ENCODE measurements at places on chromosomes 11 and 22.

DNA sequence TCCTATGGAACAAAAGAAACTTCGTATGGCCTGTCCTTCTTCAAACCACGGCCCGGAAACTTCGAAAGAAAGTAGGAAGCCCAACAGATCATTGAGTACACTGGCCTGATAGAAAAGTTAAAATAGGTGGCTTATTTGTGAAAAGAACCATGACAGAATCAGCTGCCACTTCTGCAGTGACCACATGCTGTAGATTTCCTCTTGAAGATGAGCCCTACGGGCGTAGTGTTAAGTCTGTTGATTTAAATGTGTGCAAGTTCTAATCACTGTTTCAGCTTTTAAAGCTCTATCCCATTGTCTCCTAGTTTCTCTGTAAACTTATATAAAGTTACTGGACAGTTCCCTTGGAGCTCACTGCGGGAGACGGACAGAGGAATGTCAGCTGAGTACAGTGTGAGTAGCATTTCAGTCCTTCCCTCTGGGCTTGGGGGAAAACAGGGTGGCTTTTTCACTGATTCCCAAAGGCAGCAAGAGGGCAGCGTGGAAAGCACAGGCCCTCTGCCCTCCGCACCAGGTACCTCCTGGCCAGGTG, 17.8 kb downstream of the SAMM50 start:
- no peak for DNase-seq

GRCh38 chr11:78646564-78647185, 72.0 kb upstream of the NARS2 start:
- DNase-seq: peak; percentile 51

DNA sequence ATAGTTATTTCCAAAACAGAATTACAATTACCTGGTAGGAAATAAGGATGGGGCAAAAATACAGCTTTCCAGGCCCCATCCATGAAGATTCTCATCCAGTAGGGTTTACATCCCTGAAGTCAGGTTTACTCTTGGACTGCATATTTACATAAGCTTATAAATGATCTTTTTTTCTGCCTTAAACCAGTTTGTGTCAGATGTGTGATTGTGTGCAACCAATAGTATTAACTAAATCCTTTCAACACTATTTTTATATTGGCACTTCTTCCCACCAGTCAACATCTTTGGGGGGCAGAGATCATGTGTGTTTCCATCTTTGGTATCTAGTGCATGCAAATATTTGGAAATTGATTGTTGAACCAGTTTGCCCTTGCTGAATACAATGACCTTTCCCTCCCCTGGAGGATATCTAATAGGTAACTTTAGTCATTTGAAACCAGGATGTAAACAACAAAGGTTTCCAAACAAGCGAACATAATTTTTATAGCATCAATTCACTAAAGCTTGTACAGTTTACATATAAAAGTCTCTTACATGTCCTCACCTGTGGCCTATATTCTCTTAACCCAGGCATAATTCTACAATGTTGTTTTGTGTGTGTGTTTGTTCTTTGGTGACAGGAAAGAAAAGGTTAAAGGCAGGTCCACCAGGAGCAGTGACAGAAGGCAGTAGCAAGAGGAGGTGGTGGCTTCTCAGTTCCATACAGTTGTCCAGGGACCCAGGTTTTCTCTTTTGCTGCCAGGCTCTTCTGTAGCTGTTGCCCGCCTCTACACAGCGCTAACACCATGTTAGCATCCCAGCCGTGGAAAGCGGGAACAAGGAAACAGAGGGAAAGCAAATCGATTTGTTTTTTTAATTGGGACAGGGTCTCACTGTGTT, 1.7 kb upstream of the ME3 start:
- DNase-seq: no peak

GRCh38 chr11:133681901-133682300, 149.6 kb upstream of the OPCML start:
- DNase-seq: no peak

GRCh38 chr11:128279866-128280265, 307.5 kb downstream of the ETS1 start:
- no peak for DNase-seq

DNA sequence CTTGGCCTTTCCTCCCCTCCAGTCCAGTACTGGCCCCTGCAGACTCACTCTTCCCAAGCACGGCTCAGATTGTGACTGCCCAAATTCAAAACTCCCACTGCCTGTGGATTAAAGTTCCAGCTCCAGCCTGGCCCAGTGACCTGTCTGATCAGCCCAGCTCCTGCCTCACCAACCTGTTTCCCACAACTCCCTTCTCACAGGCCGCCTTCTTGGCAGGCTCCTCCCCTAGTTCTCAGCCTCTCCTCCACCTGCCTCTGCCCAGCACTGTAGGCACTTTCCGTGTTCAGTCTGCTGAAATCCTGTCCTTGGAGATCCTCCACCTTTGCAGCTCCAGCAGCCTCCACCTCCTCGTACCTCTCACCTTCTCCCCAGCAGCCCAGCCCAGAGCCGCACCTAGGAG, 68.6 kb downstream of the MICAL2 start:
- DNase-seq: no peak

GRCh38 chr11:99592266-99592665, 571.5 kb downstream of the CNTN5 start:
- DNase-seq: no peak

GRCh38 chr22:48800036-48800885, 1027.4 kb downstream of the BRD1 start:
- no peak for DNase-seq
